ENCODE measurements at places on chromosomes 11 and 22. TPM values are rescaled to one million over a fixed set of nuclear protein-coding genes. Genes with fewer than 3 reads are reported as not detected.
A peak's percentile ranks its signal among the peaks of the same experiment; 100 is the strongest.

DNA sequence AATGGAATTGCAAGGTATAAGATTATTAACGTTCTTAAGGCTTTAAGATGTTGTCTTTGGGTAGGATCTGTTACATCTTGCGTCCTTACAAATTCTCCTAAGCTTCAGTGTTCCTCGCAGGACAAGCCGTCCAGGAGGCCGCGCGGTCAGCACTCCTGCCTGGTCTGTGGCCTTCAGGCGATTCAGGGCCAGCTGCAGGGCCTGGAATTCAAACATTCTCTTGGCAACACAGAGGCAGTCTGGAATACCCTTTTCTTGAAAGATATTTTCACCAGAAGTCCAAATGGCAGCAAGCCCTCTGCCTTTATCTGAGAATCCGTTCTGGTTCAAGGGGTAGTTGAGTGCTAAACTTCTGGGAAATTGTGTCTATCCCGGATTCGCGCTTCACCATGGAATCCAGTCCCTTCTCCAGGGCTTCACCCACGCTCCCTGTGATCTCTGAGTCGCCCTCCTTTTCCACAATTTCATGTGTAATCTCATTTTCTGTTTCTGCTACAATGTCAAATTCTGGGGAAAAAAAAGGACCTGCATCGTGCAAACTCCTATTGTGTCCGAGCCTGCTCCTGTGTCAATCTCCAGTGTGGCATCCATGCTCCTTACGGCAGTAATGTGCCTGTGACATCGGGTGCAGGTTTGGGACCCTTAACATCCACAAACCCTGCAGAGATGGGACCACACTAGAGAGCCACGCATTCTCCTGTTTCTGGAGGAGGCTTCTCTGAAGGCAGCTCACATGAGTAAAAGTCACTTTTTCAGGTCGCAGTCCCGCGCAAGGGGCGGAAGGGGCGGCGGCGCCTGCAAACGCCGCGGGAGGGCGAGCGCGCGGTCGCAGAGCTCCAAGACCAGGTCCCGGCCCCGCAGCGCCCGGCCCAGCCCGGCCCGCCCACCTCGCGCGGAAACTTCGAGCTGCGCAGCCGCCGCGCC lies 25.4 kb upstream of the SORL1 start:
- peaks cover 2% of the 10 kb centered on the region for H3K27me3 ChIP-seq
- DNase-seq: peak; percentile 82
- peaks cover 24% of the 10 kb centered on the region for H3K4me1 ChIP-seq
- no peak overlapping the region for H3K27ac ChIP-seq

DNA sequence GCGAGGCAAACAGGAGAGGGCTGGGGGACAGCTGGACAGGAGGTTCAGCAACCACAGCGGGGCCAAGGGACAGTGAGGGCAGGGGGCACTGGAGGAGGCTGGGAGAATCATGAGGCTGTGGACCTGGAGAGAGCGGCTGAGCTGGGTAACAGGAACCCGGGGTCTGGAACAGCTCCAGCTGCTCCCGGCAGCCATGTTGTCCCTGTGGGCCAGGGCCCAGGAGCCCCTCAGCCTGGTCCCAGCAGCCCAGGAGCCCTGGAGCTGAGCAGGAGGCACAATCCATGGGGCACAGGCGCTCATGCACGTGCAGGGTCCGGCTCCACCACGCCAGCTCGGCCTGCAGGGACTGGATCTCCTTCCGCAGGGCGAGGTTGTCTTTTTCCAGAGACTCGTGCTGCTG lies 7.4 kb downstream of the BATF2 start:
- H3K27me3 ChIP-seq: peaks cover 3% of the 10 kb centered on the region
- H3K36me3 ChIP-seq: no peaks in the 10 kb centered on the region
- H3K4me1 ChIP-seq: peaks cover 6% of the 10 kb centered on the region
- no peak overlapping the region for H3K27ac ChIP-seq

- H3K36me3 ChIP-seq: peaks cover 32% of the 10 kb centered on the region
Measured at GRCh38 chr22:46280063-46280817, 12.4 kb downstream of the TTC38 start.

GRCh38 chr11:45994371-45995341 lies 72.2 kb downstream of the LARGE2 start:
- no peaks in the 10 kb centered on the region for H3K27me3 ChIP-seq
- H3K4me1 ChIP-seq: no peaks in the 10 kb centered on the region
- no peak for DNase-seq
- no peak overlapping the region for H3K27ac ChIP-seq
- H3K36me3 ChIP-seq: no peaks in the 10 kb centered on the region

The YPEL4 gene
- total RNA-seq: 0.47 TPM

DNA sequence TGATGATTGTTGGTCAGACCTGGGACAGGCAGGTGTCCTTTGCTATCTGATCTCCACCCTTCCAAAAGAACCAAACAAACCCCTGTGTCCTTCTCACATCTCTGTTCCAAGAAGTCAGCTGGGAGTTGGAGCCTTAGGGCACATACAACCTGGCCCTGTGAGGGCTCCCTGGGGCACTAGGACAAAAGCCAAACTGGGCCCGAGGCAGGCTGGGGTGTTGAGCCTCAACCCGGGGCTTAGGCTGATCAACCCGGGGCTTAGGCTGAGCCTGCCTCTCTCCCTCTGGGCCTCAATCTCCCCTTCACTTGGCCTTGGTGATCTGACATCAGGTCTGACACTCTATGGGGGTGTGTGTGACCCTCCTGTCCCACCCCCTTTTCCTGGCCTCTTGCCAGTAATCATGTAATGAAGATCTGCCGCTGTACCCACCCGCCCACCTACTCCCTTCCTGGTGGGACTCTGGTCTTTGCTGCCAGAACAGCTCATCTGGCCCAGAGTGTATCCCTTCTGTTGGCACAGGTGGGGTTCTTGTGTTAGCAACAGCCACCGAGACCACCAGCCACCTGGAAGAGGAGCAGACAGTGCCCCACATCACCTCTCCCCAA lies 22.8 kb upstream of the UVRAG start:
- DNase-seq: no peak
- no peak overlapping the region for H3K4me3 ChIP-seq
- no peak overlapping the region for H3K27ac ChIP-seq
- no peaks in the 10 kb centered on the region for H3K36me3 ChIP-seq
